ENCODE measurements at places on chromosomes 3 and 15.

DNA sequence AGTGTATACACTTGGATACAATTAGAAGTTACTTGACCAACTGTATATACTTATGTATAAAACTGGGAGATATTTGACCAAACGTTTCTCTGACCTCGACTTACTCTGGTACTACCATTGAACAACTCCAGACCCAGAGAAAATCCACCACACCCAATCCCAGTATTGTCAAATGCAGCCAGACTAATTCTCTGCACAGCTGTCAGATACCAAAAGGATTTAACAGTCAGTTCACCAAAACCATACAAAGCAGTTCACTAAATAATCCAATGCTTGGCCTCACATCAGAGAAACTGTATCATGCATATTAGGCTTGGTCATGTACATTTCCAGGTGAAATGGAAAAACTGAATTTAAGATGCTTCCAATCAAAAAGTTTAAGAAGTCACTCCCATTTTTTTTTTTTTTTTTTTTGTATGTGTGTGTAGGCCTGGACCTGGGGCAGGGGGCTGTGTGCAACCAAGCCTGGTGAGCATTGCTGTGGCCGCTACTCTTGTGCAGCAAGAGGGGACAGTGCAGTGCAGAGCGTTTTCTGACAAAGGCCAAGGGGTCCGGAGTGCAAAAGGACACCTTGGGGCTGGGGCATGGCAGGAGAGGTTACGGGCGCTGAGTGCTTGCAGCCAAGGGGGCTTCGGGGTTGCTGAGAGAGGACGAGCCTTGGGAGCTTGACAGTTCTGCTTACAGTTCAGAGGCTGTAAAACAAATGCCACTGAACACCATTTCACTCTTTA, 1.4 kb downstream of the TOMM70 start:
- no peak for DNase-seq

DNA sequence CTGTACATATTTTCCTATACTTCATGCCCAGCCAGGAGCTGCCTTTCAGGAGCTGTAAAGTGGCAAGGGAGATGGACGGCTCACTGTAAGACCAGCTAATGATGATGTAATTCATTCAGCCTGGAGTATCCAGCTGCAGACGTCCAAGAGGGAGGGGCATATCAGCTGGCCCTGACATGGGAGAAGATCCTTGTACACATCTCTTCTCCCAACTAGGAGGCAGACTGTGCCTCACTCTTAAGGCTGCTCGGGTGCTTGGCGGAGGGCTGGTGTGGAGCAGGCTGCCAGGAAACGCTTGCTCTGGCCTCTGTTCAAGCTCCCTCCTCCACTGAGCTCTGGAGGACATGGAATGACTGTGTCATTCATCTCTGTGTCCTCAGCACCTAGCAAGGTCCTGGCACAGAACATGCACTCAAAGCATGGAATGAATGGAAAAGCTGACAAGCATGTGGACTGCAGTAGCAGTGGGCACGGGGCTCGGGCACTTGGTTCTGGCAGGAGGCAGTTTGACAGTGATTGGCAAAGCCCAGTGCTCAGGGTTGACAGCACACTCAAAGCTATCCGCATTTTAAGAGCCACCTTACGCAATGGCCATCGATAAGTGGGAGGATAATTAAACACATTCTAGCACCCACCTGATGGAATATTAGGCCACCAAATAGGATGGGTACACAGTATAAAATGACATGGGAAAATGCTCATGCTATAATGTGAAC, 72.4 kb downstream of the TBC1D2B start:
- DNase-seq = peak; percentile 86

DNA sequence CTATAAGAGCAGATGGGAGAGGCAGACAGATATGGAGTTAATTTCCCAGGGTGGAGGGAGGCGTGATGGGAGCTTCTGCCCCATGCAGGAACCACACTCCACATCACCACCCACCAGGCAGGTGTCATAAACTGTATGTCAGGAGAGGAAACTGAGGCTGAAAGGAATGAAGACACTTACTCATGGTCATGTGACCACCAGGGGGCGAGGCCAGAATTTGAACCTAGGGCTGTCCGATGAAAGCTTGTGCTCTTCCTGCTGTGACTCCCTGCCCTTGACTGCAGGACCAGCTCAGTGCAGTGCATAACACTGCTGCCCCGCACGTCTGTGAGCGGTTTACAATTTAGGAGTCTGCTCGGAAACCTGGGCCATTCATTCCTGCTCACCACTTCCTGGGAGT, 28.8 kb downstream of the NUP210 start:
- DNase-seq = peak; percentile 35

DNA sequence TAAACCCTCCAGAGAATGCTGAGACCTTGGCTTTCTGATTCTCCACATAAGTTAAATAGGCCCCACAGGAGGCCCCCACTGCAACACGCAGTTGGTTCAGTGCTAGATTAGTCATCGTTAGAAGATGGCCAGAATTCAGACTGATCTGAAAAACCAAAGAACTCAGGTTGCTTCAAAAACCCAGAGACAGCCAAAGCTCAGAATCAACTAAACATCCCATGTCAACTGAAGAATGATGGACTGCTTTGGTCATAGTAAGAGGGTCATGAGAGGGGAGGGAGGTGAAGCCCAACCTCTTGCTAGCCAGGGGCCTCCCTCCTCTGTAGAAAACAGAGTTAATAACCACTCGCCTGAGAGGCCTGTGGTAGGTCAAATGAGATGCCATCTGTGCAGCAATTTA, 93.1 kb downstream of the AKAP13 start:
- DNase-seq = no peak

GRCh38 chr3:51938780-51939425, 2.8 kb downstream of the RRP9 start:
- no peak for DNase-seq

GRCh38 chr15:58115692-58116091, 22.5 kb upstream of the AQP9 start:
- no peak for DNase-seq

GRCh38 chr3:134291319-134292254, 40.9 kb upstream of the RYK start:
- DNase-seq = peak; percentile 90

DNA sequence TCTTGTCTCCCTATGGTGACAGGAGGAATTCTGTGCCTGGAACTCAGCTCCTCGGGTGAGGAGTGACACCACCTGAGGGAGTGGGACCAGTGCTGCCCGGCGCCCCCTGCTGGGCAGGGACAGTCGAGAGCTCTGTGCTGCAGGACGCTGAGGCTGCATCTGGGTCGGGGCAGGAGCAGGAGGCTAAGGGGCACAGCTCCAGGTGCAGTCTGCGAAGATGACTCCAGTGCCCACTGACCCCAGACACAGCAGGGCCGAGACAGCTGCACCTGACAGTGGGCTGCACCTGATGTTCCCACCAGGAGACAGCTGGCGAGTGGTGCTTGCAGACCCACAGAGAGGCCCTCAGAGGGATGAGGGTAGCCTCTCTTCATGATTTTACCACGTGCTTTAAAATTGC, 152.9 kb downstream of the ATP10A start:
- no peak for DNase-seq

DNA sequence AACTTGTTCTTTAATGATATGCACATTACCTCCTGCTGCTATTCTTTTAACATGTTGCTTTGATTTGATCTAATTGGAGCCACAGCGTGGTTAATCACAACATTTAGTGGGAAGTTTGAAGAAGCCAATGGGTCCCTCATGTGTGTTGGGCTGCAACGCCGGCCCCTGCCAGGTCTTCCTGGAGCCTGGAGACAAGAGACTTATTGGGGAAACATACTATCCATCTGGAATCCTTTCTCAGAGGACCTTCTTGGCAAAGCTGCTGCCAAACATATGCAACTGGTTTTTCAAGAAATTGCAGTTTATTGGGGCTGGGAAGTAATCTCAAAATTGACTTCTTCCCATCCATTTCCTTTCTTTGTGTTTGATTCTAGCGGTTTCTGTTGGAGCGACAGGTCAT, 396.3 kb upstream of the PROK2 start:
- DNase-seq = no peak

- no peak for DNase-seq
These were observed 227.8 kb downstream of the TBL1XR1 start for GRCh38 chr3:176969506-176969905.

DNA sequence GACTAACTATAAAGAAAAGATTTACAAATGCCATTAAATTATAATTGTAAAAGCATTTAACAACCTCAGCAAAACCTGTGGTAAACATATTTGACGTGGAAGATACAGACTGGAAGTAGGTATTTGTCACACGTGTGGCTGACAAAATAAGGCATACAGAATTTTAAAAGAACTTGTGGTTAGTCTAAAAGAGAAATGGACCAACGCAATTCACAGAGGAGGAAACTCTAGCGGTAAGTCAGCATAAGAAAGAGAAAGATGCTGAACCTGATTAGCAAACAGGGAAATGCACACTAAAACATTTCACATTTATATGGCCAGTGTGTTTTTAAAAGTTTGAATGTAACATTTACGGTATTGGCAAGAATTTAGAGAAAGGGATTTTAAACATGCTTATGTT, 35.3 kb downstream of the KCNH8 start:
- DNase-seq = no peak

GRCh38 chr15:74611341-74611740, 4.3 kb upstream of the CLK3 start:
- DNase-seq = no peak

DNA sequence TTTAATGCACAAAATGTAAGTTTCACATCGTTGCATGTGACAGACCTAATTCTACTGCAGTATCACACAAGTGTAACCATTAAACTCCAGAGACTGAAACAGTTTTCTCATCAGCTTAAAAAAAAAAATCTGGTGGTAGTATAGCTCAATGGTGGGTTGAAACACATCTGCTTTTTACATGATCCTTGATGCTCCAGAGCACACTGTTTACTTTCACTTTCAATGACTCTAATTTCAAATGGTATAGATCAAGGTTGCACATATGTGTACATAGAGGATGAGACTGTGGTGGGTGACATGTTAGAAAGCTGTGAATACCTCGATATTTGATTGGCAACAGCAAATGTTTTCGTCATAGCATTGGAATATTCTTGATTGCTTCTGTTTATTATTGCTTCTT, 22.4 kb downstream of the MCTP2 start:
- no peak for DNase-seq

DNA sequence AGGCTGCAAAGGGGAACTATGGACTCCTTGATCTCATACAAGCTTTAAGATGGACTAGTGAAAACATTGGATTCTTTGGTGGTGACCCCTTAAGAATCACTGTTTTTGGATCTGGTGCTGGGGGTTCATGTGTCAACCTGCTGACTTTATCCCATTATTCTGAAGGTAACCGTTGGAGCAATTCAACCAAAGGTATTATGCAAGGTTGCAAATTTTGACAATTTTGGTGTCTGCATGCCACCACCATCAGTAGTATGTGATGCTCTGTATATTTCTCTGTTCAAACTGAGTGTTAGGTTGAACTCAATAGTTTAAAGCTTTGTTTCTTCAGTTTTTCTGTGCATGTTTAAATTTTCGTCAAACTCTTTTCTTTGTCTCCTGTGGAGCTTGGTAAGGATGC, 583.8 kb upstream of the NAALADL2 start:
- DNase-seq = no peak

DNA sequence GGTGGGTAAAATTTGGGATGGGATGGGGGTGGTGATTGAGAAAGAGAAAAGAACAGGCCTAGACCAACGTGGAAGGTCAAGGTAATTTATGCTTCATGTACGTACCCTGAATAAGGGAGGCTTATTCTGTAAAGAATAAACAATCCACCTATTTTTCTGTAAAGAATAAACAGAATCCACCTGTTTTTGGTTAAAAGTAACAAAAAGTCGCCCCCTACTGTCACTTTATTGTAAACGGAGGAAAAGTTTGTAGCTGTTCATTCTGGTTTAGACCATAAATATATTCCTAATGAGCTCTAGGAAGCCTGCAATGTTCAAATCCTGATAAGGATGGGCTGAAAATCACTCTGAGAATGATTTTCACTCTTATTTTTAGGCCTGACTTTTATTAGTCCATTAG, 23.5 kb upstream of the SQOR start:
- no peak for DNase-seq

- DNase-seq = no peak
These were observed 30.3 kb upstream of the POLG start for GRCh38 chr15:89364741-89365450.

- DNase-seq = no peak
These were observed 11.4 kb upstream of the SPTBN5 start for GRCh38 chr15:41905036-41905793.

DNA sequence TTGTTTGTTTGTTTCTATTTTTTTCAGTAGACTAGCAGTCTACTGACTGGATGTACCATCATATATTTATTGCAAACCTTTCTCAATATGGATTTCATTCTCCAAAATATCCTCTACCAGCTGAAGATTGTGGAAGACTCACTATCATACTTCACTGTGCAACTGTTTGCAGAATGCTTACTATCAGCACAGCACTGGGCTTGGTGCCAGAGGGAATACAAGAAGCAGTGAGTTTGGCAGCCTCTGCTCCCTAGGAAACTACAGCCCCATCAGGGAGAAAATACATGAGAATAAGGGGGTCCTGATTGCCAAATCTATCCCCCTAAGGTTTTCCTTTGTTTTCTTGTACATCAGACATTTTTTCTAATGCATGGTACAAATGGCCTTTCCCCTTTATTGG, 27.5 kb downstream of the AQP9 start:
- DNase-seq = peak; percentile 86

DNA sequence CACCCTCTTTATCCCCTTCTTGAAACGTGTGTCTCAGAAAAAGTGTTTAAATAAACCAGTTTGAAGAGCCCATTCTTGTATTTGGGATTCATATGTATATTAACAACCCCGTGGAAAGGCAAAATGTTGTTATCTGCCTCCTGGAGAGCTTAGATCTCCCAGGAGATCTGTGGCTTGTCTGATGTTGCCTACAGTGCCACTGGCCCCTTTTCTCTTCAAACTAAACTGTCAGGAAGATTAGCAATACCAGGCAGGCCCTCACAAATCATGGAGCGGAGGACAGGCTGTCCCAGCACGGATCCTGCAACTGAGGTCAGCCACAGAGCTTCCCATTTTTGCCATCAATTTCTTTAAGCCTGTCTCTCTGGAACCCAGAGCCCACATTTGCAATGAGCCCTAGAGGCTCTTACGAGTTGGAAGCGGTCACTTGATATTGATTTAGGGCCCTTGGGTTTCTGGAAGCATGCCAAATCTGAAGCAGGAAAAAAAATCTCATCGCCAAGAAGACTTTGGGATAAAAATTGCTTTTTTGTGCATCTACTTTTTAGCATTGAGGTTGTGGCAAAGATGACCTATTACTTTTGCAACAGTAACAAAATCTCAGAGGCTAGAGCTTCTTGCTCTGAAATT, 234.1 kb downstream of the OPA1 start:
- DNase-seq = no peak
